Dermis blood vessel endothelial cell (primary cell): ENCODE measurements at places on chromosomes 16 and 17.

- DNase-seq: no peak
These were observed 212.5 kb downstream of the CCDC182 start for GRCh38 chr17:57532556-57532955.

- no peak for DNase-seq
These were observed 242.3 kb downstream of the SEC14L1 start for GRCh38 chr17:77382966-77383612.

GRCh38 chr17:44287651-44288050, 19.7 kb upstream of the SLC4A1 start:
- no peak for DNase-seq

- no peak for DNase-seq
These were observed 61.3 kb upstream of the SDK2 start for GRCh38 chr17:73705594-73705993.

DNA sequence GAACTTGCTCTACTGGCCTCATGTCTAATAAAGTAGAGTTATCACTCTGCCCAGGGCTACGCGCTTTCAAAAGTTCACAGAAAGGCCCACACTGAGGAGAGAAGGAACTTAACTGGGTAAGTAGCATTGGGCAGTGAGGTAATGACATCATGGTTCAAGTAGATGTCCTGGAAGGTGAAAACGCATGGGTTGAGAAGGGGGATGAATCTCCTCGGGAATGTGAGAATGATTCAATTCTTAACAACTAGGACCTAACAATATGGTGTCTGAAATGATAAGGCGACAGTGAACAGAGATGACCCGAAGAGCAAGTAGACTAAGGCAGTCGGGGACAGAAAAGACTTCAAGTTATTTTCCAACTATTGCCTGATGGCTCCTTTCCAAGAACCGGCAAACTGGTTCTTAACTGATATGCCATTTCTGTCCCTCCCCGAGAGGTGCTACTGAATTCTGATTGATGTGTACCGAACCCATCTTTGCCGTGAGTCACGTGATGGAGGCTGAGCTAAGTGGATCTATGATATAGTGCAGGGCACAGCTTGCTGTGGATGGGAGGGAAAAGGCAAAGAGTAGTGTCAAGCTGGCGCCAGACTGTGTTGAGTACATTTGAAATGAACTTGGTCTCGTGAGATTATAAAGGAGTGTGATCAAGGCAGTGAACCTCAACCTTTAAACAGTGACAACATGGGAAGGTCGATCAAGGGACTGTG, 44.1 kb downstream of the MARCHF10 start:
- DNase-seq: no peak

DNA sequence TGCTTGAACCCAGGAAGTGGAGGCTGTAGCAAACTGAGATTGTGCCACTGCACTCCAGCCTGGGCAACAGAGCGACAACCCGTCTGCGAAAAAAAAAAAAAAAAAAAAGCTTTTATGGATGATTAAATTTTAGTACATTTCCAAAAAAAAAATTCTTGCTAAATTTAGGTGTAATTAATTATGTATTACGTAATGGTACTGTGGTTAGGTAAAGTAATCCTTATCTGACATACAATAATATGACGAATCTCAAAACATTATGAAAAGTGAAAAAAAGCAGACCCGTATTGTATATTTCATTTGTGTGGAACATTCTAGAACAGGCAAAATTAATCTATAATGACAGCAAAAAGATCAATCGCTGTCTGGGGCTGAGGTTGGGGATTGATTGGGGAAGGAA, 10.3 kb upstream of the CORO1A start:
- DNase-seq: no peak
